ENCODE measurements at places on chromosomes 2 and 18.
A peak's percentile ranks its signal among the peaks of the same experiment; 100 is the strongest.

DNA sequence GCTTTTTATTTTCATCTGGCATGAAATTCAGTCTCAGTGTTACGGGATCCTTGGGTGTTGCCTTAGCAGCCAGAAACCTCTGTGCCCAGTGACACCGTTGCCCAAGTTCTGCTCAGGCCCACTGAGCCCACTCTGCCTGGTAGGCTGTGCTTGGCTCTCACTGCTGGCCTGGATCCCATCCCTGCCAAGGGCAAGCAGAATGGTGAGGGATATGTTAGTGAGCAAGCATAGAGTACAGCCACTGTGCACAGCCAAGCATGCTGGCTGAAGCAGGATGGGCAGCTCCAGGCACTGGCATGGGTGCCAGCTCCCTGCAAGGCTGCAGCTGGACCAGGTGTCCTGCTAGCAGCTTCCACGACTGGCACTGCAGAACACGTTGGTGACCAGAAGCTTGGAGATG is 194.7 kb upstream of the TFPI start:
- DNase-seq, result no peak

DNA sequence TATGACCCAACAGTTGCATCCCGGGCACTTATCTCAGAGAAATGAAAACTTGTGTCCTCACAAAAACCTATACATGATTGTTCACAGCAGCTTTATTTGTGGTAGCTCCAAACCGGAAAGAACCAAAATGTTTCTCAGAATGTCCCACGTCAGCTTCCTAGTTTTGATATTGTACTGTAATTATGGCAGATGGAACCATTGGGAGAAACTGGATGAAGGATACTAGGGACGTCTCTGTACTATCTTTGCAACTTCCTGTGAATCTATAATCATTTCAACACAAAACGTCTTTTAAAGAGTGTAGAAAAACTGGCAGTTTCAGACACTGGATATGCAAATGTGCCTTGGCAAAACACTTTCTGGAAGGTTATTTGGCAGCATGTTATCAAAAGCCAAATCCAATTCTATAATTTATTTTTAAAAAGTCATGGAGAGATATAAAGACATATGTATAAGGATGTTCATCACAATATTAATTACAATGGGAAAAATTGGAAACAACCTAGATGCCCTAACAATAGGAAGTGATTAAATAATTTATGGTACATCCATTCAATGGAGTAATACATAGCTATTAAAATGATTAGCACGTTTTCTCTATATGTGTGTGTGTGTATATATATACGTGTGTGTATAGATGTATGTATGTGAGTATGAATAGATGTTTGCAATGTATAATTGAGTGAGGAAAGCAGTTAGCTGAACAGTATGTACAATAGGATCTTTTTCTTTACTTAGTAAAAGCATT is 9.8 kb downstream of the SAG start:
- no peak for DNase-seq

GRCh38 chr2:165238295-165238694 is 919 bp upstream of the SCN2A start:
- peak; percentile 40 for DNase-seq

- DNase-seq, result no peak
Measured at GRCh38 chr18:55013685-55014084, 54.4 kb upstream of the CCDC68 start.

DNA sequence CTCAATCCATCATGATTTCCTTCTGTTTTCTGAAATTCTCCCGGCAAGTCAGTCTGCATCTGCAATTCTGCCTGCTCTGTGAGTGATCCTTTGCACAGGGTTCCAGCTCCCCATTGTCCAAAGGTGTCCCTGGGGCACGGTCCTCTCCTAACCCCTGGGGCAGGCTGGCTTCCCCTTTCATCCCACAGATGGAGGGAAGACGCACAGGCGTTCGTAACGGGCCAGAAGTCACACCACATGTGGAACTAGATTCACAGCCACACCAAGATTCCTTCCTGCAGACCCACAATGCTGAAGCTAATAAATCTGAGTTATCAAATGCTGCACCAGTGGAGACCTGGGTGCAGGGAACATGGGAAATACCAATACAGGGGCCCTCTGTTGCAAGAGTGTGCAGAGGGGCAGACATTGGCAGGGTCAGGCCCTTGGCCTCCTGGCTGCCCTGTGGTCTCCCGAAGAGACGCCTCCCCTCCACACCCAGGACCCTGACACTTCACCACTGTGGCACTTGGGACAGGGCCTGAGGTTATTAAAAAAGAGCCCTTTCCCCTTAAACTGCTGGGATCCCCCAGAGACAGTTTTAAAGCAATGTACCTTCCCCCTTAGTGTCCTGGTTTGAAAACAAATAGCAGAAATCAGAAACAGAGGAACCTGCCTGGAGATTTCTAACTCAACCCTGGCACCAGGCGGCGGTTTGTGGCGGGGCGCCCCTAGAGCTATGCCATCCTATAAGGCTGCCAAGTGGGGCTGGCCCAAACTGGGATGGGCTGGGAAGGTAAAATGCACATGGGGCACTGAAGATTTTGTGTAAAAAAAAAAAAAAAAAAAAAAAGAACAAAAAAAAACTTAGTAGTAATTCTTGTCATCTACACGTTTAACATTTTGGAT is 15.4 kb downstream of the ZNF516 start:
- no peak for DNase-seq

All from epithelial cell of esophagus (primary cell).